ENCODE measurements at places on chromosomes 1 and 21.

DNA sequence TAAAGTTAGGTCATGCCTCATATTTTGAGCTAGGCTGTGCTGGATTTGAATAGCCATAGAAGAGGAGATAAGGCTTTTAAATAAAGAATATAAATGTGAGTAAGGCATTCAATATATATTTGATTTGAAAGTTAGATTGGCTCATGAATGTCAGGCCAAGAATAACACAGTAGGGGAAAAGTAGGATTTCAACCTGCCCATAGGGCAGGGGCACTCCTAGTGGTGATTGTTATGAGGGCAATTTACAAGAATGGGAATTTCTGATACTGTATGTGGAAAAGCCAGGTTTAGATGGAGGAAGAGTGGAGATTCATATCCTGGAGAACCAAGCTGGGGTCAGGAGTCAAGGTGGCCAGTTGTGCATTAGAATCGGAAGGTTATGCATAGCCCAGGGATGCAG is 74.9 kb downstream of the DNAH14 start:
- DNase-seq, result no peak

GRCh38 chr1:236809148-236809547 is 14.1 kb downstream of the MTR start:
- no peak for DNase-seq

GRCh38 chr1:83860490-83861221 is 138.3 kb downstream of the TTLL7 start:
- DNase-seq, result peak; percentile 44

- no peak for DNase-seq
Observed at GRCh38 chr1:74053407-74053806, 144.6 kb downstream of the LRRIQ3 start.

Data from stimulated activated CD4-positive, alpha-beta T cell treated with anti-CD3 and anti-CD28 coated beads, TNF-alpha, amount 100 ng/mL, for 1 hour (primary cell).